ENCODE measurements at places on chromosomes 1 and 21. TPM values are rescaled to one million over a fixed set of nuclear protein-coding genes. Genes with fewer than 3 reads are reported as not detected.

The C4BPA gene
- 0.47 TPM for polyA plus RNA-seq

The FAM229A gene
- polyA plus RNA-seq, result 11.8 TPM

The FAM72B gene
- polyA plus RNA-seq, result 3.1 TPM

The NECTIN4 gene
- polyA plus RNA-seq, result 0.14 TPM

The GREM2 gene
- polyA plus RNA-seq, result 1.2 TPM

The ARHGEF10L gene
- 35.9 TPM for polyA plus RNA-seq

The S100A6 gene
- polyA plus RNA-seq, result 350 TPM

The GSTM5 gene
- 36.1 TPM for polyA plus RNA-seq

The PAQR6 gene
- polyA plus RNA-seq, result 2.6 TPM

The SPATA46 gene
- polyA plus RNA-seq, result 0.95 TPM

The RNU1-4 gene
- not detected for polyA plus RNA-seq

The COL11A1 gene
- 89.4 TPM for polyA plus RNA-seq

The SLC26A9 gene
- polyA plus RNA-seq, result not detected

The PER3 gene
- polyA plus RNA-seq, result 13.0 TPM

The OXCT2 gene
- 0.68 TPM for polyA plus RNA-seq

The CA6 gene
- 0.12 TPM for polyA plus RNA-seq

The ELOVL1 gene
- 79.9 TPM for polyA plus RNA-seq

The NOTCH2NLA gene
- polyA plus RNA-seq, result 63.0 TPM
